ENCODE measurements at places on chromosomes 7 and 10.

DNA sequence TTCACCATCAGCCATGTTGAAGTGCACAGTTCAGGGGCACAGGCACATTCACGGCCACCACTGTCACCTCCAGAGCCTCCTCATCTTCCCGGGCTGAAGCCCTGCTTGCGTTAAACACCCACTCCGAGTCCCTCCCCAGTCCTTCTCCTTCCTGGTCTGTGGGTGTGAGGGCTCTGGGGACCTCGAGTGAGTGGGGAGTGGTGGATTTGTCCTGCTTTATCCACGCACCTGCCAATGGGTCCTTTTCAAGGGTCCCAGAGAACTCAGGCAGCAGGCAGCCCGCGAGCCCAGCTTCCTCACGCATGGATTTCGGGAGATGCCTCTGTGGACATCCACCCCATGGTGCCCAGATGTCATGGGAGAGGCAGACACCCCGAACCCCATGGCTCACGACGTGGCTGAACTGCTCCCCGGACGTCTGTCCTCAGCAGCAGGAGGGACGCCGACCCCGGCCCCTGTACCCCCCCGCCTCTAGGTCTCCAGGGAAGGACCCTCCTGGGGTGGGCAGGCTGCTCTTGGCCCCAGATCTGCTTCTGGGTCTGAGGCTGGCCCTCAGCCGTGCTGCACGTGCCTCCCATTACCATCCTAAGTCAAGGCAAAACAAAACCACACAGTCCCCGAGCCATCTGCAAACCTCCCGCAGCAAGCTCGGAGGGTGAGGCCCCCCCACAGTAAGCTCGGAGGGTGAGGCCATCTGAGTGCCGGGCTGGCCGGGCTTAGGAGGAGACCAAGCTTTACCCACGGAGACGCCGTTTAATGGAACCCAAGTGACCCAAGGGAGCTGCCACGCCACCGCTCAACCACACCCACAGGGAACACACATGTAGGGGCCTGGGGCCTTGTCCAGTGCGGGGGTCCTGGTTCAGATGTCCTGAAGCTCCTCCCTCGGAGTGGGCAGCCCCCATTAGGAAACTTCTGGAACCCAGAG, 9.0 kb downstream of the CYP2W1 start:
- H3K27ac ChIP-seq: no peak overlapping the region
- no peak for DNase-seq
- H3K36me3 ChIP-seq: no peaks in the 10 kb centered on the region
- H3K27me3 ChIP-seq: no peaks in the 10 kb centered on the region
- peaks cover 43% of the 10 kb centered on the region for H3K4me1 ChIP-seq

- no peak overlapping the region for H3K4me3 ChIP-seq
- no peaks in the 10 kb centered on the region for H3K36me3 ChIP-seq
- H3K27ac ChIP-seq: no peak overlapping the region
- no peak for DNase-seq
- H3K27me3 ChIP-seq: no peaks in the 10 kb centered on the region
These were observed 79.3 kb downstream of the INSYN2A start for GRCh38 chr10:127117125-127117524.

DNA sequence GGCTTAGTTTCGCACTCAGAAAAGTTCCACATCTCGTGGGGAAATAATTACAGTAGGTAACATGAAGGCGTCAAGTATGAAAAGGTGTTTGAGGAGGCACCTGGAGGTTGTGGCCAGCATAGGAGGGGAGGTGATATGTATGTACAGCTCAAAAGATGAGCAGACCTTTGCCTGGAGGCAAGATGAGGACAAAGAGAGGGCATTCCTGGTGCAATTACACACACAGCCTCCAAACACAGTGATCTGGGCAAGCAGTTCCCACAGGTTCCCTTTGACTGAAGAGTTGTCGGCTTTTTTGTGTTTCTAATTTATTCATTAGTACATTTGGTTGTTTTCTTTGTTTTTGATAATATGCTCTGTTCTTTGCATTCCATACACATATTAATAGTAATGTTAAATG, 46.9 kb downstream of the CDK14 start:
- no peak overlapping the region for H3K4me3 ChIP-seq
- no peaks in the 10 kb centered on the region for H3K27me3 ChIP-seq
- no peak overlapping the region for H3K27ac ChIP-seq
- H3K36me3 ChIP-seq: no peaks in the 10 kb centered on the region
- DNase-seq: no peak

GRCh38 chr10:114295393-114295792, 56.3 kb downstream of the VWA2 start:
- no peaks in the 10 kb centered on the region for H3K4me1 ChIP-seq
- H3K36me3 ChIP-seq: peaks cover 41% of the 10 kb centered on the region
- H3K27ac ChIP-seq: no peak overlapping the region
- no peak overlapping the region for H3K4me3 ChIP-seq

- DNase-seq: no peak
- H3K4me3 ChIP-seq: no peak overlapping the region
- no peaks in the 10 kb centered on the region for H3K4me1 ChIP-seq
- H3K36me3 ChIP-seq: no peaks in the 10 kb centered on the region
- H3K27me3 ChIP-seq: no peaks in the 10 kb centered on the region
These were observed 57.8 kb downstream of the BAMBI start for GRCh38 chr10:28734938-28735759.

- H3K27me3 ChIP-seq: no peaks in the 10 kb centered on the region
- no peak for DNase-seq
- H3K4me3 ChIP-seq: peak overlapping the region; percentile 68
- no peaks in the 10 kb centered on the region for H3K36me3 ChIP-seq
- H3K27ac ChIP-seq: peak overlapping the region; percentile 90
These were observed 385 bp downstream of the SHLD2 start for GRCh38 chr10:87095236-87095945.
